HCT116 (cell line): ENCODE measurements at places on chromosomes 6 and 20. TPM values are rescaled to one million over a fixed set of nuclear protein-coding genes. Genes with fewer than 3 reads are reported as not detected.

- peak; percentile 67 for DNase-seq
Measured at GRCh38 chr20:47274401-47275108, 81.9 kb downstream of the ZMYND8 start.

DNA sequence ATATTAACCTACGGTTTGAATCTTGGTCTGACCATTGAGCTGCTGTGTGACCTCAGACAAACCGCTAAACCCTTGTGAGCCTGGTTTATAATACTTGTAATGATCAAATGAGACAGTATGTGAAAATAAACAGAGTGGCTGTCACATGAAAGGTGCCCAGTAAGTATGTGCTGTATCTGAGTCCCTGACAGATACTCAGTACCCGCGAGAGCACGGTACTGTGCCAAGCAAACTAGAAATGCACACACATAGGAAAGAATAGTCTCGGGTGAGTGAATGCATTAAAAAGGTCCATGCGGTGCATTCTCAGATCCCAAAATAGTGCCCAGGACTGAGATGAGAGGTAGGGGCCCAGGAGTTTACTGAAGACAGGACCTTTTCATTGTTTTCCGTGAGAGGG lies 93.3 kb downstream of the PPP1R14C start:
- no peak for DNase-seq

DNA sequence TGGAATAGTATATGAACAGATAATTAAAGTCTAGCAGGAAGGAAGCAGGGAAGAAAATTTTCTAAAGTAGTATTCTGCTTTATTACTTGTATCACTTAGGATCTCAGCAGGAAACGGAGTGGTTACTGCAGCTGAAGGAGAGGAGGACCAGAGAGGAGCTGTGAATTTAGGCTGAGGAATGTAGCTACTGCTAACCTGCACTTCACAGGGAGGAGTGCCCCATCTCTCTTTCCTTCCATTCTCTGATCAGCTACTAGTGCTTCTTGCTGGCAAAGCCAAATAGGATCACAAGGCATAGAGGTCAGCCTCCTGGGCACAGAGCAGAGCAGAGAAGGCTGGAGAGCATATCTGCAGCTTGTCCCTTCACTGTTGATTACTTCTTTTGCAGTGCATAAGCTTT lies 205.3 kb upstream of the ASCC3 start:
- DNase-seq = no peak

DNA sequence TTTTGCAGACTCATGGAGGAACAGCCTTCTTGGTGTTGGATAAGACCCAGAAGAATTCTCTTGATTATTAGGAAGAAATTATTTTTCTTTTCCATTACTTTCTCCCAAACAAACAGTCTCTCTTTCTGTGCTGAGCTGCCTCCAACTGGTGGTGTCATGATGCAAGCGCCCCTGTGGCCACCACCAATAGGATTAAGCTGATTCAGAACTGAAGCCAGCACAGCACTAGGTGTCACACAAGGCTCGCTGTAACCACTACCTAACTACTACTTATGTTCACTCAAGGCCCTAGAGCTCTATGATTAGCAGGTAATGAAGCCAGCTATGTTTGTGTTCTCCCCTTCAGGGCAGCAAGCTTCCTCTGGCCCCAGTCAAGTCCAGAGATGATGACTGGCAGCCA lies 123.4 kb downstream of the HTR1B start:
- DNase-seq = no peak

AKAP12 gene
- 1,220 TPM for total RNA-seq

HAO1 gene
- 0.12 TPM for total RNA-seq

ADGB gene
- not detected for total RNA-seq

KCNB1 gene
- total RNA-seq = 0.79 TPM

SLC17A2 gene
- total RNA-seq = not detected
